Stimulated activated CD4-positive, alpha-beta T cell treated with anti-CD3 and anti-CD28 coated beads, Interleukin-15, amount 100 ng/mL, for 1 hour (primary cell): ENCODE measurements at places on chromosomes 3 and 15.

DNA sequence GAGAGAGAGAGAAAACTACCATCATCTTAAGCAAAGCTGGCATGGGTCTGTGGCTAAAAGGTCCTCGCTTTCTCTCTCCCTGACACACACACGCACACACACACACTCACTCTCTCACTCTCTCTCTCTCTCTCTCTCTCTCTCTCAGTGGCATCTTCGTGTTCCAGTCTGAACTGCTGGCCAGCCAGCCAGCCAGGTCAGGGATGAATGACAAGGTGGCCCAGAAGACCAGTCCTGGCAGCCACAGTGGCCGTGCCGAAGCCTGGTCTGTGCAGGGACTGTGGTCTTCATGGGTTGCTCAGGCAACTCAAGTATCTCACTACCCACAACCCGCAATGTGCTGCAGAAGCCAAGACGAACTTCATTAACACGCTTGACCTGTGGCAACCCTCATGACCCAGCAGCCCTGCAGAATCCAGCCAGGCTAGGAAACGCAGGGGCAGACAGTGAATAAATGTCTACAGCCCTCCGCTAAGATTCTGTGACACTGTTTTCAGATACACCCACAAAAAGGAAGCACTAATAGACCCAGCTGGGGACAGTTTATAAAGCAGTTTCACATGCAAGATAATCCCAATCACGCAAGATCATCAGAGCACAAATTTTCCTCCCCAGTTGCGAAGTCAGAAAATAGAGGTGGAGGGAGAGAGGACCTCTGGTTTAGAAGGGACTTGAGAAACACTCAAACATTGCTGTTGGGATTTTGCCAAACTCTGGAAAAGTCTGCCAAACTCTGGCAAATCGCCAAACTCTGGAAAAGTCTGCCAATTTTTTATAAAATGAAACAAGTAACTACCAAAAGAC lies 66.4 kb downstream of the XXYLT1 start:
- no peak for DNase-seq

GRCh38 chr3:38578551-38578950 lies 70.9 kb downstream of the SCN5A start:
- no peak for DNase-seq

- no peak for DNase-seq
These were observed 10.0 kb upstream of the SLC22A13 start for GRCh38 chr3:38255627-38256026.

GRCh38 chr15:63050731-63051155 lies 8.2 kb downstream of the TPM1 start:
- DNase-seq = no peak

- DNase-seq = no peak
These were observed 44.4 kb upstream of the PSMD6 start for GRCh38 chr3:64067506-64068346.

GRCh38 chr15:98628216-98628615 lies 20.1 kb upstream of the IGF1R start:
- no peak for DNase-seq
